Glutamatergic neuron (in vitro differentiated cells): ENCODE measurements at places on chromosomes 3 and 15. TPM values are rescaled to one million over a fixed set of nuclear protein-coding genes. Genes with fewer than 3 reads are reported as not detected.
A peak's percentile ranks its signal among the peaks of the same experiment; 100 is the strongest.

GRCh38 chr15:58777107-58777506 is 6.0 kb downstream of the MINDY2 start:
- DNase-seq, result no peak

DNA sequence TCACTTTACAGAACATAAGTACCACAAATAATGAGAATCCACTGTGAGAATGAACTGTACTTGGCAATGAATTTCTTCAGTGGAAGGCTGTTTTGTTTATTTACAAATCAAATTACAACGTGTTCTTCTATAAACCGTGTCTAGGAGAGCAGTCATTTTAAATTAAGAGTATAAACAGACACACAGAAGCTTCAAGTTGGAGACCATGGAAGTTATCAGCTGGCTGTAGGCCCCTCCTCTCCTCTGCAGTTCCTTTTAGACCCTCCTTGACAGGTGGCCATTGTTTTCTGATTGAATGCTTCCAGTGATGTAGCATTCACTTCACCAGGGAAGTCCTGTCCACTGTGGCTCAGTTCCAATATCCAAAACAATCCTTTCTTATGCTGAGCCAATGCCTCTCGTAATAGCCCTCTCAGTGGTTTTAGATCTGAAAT is 7.3 kb upstream of the MAPK6 start:
- DNase-seq, result no peak

- DNase-seq, result no peak
Observed at GRCh38 chr15:96324940-96325540, 5.5 kb upstream of the NR2F2 start.

DNA sequence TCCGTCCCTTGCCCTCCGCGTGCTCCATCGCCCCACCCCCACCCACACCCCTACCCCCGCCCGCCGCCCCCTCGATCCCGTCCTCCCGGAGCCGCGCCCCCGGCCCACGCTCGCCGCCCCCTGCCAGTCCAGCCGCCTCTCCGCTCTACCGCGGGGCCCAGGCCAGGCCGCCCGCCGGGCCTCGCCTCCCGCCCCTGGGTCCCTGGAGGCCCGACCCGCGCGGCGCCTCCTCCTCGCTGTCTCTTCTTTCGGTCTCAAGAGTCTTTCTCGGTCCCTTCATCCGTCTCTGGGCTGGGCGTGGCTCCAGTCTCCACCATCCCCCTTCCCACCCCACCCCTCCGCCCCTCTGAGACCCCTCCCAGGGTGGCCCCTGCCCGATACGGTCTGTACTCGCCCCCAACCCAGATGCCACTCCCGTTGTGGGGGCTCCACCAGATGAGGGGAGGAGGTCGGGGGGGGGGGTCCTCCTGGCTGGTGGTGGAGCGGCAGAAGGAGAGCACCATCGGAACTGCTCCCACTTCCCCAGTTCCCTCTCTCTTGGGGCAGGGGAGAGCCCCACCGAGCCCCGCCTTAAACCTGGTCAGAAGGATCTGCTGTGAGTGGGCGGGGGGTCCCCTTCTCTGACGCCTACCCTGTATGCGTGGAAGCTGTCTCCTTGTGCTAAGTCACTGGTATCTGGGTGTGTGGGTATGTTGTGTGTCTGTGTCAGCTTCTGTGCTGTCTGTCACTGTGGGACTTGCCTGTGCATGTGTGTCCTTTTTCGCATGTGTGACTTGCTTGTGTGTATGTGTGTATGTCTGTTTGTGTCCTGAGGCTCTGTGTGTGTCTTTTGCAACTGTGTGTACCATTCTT is 1.0 kb downstream of the PRKCD start:
- DNase-seq, result peak; percentile 69

DNA sequence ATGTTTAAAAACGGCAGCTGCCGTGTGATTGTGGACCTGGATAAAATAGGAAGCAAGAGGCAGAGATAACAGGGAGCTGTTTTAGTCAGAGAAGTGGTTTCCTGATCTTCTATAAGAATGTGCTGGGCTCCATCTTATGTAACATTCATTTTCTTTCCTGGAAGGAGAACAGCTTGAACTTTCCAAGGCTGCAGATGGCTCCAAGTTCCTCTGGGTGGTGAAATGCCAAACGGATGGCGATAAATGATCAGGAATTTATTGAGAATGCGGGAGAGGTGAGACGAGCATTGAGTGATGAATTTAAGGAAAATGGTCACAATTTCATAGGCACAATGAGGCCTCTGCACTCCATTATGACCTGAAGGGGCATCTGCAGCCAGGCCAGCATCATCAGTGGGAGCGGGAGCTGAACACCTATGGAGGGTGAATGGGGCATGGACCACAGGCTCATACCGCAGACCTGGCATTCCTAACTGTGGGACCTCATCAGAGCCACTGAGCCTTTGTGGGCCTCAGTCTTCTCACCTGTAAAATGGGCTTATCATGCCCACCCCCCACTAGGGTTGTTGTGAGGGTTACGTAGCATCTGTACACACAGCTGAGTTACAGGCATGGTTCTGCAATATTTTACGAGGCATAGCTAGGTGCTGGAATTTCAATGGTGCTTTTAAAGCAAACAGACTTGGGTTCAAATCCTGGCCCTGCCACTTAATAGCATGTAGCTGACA is 17.1 kb downstream of the MGLL start:
- no peak for DNase-seq

Gene LTF
- not detected for total RNA-seq

Gene GOLGA8H
- not detected for total RNA-seq

Gene GNAT1
- total RNA-seq, result not detected

- DNase-seq, result no peak
Observed at GRCh38 chr3:12831301-12831866, 10.0 kb downstream of the RPL32 start.

DNA sequence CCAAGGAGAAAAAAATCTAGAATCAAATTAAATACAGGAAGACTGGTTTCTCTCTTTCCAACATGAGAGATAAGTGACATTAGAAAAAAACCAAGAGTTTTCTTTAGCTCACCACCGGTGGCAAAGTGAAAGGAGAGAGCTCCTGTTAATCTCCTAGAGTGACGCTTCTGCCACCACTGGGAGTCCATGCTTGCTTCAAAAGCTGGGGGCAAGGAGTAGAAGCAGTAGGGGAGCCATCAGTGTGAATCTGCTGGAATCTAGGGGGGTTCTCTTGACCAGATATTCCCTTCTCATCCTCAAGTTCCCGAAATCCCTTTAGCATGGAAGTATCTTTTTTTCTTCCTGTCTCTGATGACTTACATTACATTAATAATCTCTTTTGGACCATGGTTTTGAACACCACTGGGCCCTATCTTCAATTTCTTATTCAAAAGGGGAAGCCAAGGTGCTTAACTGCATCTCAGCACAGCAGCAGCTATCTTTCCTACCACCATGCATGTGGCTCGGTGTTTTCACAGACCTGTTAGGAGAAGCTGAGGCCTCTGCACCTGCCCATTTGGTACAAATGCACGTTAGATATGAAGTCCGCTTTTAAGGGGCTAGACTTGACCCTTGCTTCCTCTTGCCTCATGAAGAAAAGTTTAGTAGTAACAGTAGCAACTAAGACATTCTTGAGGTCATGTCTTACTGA is 6.6 kb upstream of the ICE2 start:
- DNase-seq, result no peak

Gene CHD2
- 201 TPM for total RNA-seq

GRCh38 chr15:67915461-67916374 is 75.9 kb upstream of the RNU6-1 start:
- no peak for DNase-seq

DNA sequence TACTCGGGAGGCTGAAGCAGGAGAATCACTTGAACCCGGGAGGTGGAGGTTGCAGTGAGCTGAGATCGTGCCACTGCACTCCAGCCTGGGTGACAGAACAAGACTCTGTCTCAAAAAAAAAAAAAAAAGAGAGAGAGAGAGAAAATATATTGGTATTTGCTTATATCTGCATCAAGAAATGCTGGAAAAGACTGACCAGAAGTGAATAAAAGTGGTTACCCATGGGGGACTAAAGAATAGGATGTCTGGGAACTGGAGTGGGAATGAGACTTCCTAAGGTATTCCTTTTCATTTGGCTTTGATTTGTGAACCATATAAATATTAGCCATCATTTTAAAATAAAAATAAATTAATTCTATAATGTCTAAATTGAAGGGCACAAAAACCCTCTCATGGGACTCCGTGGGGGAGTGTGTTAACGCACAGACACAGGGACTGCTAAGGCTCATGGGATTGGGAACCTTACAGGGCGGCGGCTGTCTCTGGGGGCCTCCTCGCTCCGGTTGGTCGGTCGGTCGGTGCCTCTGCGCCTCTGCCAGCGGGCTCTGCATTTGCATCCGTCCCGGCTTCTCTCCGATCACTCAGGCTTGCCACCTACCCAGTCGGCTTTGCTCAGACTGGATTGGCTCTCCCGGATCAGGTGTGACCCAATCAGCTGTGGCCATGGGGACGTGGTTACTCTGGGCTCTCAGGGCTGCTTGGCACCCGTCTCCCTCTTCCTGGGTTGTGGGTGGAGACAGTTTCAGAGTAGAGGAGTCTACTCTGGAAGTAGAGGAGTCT is 12.7 kb upstream of the TSPAN3 start:
- no peak for DNase-seq

DNA sequence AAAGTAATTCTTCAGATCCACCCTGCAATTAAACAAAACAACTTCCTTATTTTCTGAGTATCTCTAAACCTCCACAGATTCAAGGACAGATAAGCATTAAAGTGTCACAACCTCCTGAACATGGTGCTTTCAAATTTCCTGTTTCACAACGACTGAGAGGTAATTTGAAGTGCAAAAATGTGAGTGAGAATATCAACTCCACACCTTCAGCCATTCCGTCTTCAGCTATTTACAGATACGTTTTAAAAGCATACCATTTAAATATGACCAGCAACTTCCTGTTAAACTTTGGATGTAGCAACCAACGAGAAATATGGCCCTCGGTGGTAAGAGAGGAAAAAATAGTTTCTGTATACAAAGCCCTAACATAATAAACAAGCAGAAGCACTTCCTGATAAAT is 32.1 kb upstream of the PCSK6 start:
- DNase-seq, result no peak

Gene LRRIQ4
- 0.29 TPM for total RNA-seq

- no peak for DNase-seq
Observed at GRCh38 chr15:41408234-41408641, 5.9 kb upstream of the NDUFAF1 start.
